Stimulated activated CD8-positive, alpha-beta memory T cell treated with anti-CD3 and anti-CD28 coated beads, Interleukin-15, amount 100 ng/mL, for 24 hours (primary cell): ENCODE measurements at places on chromosomes 5 and 9.

- DNase-seq, result no peak
Observed at GRCh38 chr5:63011158-63011557, 432.5 kb downstream of the LRRC70 start.

- DNase-seq, result no peak
Observed at GRCh38 chr9:129570450-129571297, 50.2 kb downstream of the C9orf50 start.

GRCh38 chr9:6195714-6196360, 19.8 kb upstream of the IL33 start:
- DNase-seq, result no peak

DNA sequence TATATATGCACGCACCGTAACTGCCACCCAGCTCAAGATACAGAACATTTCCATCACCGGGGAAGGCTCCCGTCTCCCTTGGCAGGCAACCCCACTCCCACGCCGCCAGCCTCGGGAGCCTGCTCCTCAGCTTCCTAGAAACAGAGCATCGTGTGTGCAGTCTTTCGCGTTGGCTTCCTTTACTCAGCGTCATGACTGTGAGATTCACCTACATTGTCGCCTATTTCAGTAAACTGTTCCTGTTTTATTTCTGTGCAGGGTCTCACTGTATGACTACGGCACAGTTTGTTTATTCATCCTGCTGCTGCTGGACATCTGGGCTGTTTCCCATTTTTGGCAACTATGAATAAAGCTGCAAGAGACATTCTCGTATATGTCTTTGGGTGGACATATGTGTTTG, 90.7 kb downstream of the STK10 start:
- no peak for DNase-seq

DNA sequence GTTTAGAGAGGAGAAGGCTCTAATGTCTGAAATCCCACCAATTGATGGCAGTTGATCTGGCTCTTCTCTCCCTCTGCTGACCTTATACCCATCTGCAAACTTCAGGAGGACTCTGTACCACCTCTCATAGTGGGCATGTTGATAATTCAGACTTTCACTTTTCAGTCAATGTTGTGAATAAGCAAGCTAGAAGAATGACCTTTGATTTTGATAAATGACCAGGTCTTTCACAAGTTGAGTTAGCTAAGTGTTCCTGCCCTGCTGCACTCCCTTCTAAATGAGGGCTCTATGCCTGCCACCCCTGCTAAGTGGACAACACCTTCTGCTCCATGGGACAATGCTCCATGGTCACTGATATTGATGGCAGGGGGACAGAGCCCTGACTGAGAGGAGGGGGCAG, 74.7 kb downstream of the SPRY4 start:
- no peak for DNase-seq

- no peak for DNase-seq
Observed at GRCh38 chr5:136213919-136214493, 21.0 kb upstream of the SMIM32 start.

DNA sequence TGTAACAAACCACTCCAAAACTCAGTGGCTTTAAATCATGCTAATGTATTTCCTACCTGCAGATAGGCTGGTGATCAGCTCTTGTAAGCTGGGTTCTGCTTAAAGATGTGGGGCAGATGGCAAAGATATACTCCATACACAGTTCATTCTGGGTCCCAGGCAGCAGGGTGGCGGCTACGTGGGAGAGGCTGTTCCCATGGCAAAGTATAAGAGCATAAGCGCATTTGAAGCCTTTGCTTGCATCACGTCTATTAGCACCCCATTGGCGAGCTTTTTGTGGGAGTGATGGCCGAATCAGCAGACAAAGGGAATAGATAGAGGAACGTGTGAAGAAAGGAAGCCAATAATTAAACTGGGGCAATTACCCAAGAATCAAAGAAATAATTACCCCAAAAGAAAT, 523.1 kb downstream of the SPATA31D1 start:
- no peak for DNase-seq

DNA sequence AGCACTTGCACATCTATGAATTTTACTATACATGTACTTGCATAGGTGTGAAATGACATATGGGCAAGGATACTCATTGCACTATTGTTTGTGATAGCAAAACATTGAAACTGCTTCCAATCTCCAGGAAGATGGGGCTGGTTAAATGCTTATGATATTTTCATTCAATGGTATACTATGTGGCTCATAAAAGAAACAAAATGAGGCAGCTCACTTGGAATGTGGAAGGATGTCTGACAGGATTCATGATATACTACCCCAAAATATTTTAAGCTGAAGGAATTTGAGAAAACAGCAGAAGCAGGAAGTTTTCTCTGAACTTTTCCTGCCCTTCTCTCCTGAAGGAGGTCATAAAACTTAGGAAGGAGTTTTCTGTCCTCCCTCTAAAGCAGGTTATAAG, 99.6 kb upstream of the CAST start:
- DNase-seq, result no peak

GRCh38 chr9:109372246-109372645, 51.4 kb upstream of the EPB41L4B start:
- no peak for DNase-seq

DNA sequence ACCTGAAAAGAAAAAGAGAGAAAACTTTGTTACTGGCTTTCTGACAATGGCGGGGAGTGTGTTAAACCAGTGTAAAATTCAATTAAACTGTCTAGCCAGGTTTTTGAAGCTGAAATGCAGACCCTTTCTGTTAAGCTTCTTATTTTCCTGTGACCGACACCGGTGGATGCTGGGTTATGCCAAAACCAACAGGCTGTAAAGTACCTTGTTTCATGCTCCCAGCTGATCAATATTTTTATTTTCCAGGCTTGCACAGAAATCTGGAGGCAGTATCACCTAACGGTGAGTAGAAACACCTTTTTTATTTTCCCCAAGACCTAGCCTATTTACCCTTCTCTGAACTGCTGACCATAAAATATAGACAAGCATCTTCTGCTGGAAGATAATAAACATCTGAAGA, 94.9 kb upstream of the GRHPR start:
- DNase-seq, result no peak

GRCh38 chr9:114163517-114163951, 8.2 kb downstream of the COL27A1 start:
- no peak for DNase-seq

DNA sequence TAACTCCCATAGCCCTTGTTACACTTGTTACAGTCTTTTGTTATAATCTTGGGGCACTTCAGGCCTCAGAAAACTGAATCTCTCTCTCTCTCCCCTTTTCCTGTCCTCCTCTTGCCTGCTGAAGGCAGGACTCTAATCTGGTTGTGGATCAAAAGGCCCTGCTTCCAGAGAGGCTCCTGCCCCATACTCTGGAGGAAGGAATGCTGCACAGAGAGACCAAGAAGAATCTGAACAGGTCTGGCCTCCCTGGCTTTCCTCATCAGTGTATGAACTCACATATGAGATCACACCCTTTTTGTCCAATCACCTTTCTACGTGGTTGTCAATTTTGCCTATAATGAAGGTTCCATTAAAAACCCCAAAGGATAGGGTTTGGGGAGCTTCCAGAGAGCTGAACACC, 26.2 kb upstream of the LVRN start:
- DNase-seq, result no peak

DNA sequence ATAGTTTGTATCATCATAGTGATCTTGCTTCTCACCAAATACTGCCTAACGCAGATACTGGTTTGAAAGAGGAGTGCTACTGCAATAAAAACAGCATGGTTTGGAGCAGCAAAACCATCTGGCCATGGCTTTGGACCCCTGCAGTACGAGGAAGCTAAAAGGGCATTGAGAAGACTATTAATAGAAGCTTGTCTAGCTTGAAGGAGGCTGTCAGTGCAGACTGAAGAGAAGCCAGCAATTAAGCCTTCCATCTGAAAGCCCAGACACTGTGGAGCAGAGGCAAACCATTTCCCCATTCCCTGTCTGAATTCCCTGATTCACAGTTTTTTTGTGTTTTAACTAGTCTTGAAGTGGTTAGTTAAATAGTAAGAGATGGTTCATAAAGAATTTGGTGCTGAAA, 281.6 kb downstream of the PTPRD start:
- no peak for DNase-seq

DNA sequence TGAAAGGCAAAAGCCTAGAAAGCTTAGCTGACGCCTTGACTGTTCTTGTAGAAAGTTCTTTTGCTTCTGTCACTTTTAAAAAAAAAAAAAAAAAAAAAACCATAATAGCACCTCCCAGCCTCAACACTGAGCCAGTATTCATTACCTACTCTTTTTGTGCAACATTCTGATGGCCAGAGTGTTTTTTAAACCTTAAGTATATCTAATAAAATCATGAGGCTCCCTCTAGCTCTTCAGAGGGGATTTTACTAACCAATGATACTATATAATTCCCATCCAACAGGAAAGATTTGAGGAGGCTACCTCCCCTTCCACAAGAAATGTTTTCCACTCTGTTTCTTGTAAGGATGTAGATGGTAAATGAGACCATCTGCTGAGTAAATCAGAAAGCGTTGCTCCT, 3.9 kb downstream of the BNC2 start:
- no peak for DNase-seq

- DNase-seq, result no peak
Observed at GRCh38 chr5:14306329-14306815, 163.2 kb downstream of the TRIO start.
